ENCODE measurements at places on chromosomes 4 and X.
A peak's percentile ranks its signal among the peaks of the same experiment; 100 is the strongest.

- no peak for DNase-seq
Measured at GRCh38 chrX:25519258-25519657, 503.5 kb upstream of the ARX start.

DNA sequence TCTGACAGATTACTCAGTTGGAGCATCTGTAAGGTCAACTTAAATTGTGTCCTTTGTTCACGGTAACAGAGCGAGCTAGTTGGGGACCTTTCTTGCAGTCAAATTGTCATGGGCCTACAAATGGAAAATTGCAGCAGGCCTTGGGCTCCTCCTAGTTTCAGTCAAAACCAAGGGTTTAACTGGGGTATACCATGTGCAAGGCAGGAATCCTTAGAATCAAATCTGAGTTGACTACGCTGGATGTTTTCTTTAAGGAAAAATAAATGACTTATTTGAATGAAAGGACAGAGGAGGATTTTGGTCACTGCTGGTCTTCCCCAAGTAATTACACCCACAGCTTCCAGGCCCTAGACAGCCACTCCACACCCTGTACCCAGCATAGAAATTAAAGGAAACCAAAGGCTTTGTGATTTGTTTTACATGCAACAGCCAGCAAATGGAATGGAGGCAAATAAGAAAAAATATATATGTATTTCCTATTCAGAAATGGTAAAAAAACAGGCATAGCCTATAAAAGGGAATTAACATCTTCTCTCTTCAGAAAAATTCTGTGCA is 307.1 kb downstream of the LDB2 start:
- no peak for DNase-seq

- DNase-seq, result no peak
Measured at GRCh38 chr4:99572527-99573240, 1.9 kb upstream of the MTTP start.

- DNase-seq, result no peak
Measured at GRCh38 chr4:68520985-68521384, 55.1 kb downstream of the UGT2B17 start.

DNA sequence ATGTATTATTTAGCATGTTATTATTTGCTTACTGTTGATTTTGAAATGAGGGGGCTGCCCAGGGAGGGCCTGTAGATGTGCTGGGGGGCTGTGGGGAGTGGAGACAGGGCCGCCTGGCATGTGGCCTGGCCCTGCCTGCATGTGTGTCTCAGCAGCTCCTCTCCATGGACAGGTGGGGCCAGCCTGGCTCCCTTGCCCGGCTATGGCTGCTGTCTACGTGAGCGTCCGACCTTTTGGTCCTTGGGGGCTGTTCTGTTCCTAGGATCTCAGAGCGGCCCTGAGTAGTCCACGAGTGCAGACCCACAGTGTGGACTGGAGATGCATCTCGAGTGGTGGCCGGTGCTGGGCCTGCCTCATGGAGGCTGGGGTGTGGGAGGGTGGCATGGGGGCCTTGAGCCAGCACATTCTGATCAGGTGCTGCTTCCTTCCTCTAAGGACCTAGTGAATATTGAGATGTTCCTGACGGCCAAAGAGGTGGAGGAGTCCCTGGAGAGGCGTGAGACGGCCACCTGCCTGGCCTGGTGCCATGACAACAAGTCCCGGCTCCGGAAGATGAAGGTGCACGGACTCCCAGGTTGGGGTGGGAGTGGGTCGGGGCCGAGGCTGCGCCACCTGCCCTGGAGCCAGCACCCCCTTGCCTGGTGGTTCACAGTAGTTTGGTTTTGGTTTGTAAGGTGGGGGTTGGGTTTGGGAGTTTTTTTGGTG is 24.9 kb upstream of the UVSSA start:
- DNase-seq, result no peak

DNA sequence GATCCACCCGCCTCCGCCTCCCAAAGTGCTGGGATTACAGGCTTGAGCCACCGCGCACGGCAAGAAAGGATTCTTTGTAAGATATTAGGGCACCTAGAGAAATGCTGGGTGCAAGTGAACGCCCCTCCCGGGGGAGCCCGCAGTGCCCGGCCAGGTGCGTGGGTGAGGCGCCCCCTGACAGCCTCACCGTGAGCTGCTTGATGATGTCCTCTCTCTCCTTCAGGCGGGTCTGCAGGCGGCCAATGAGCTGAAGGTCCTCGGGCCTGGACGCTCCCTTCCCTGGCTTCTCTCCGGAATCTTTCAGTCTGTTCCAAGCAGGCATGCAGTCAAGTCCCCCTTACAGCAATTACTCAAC is 21.9 kb downstream of the MED28 start:
- no peak for DNase-seq

- DNase-seq, result no peak
Measured at GRCh38 chrX:87516717-87517121, 883 bp upstream of the KLHL4 start.

- DNase-seq, result no peak
Measured at GRCh38 chr4:128416921-128417320, 129.3 kb upstream of the PGRMC2 start.

DNA sequence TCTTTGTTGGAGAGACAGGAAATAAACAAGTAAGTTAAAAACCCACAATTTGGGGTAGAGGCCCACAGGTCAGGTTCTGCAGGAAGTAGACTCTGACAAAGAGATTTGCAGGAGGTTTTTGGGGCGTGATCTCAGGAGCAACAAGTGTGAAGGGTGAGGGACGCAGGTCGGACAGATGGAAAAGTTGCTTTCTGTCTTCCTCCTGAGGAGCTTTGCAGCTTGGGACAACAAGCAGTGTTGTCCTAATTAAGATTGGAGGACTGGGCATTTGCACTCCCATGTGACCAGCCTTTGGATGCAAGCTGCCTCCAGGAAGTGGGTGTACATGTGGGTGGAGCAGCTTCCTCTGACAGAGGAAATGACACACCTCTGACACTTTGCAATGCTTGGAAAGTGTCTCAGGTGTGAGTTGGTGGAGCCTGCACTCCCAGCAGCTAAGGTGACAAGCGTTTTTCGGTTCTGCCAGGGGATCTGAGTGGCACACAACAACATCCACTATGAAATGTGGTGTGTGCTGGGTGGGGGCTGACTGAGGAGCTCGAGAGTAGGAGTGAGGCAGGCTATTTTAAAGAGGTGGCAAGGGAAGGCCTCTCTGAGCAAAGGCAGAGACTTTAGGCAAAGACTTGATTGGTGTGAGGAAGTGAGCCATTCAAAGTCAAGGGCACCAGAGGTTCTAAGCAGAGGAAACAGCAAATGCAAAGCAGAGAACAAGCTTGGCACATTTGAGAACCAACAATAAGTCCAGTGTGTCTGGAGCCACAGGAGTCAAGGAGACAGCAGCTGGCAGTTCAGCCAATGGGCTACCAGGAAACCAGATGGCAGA is 339.8 kb upstream of the GATB start:
- peak; percentile 56 for DNase-seq

- DNase-seq, result no peak
Measured at GRCh38 chr4:47498899-47499298, 13.8 kb downstream of the ATP10D start.

- no peak for DNase-seq
Measured at GRCh38 chrX:123190096-123190495, 6.0 kb downstream of the GRIA3 start.

GRCh38 chrX:150363561-150364346 is 637 bp downstream of the MAMLD1 start:
- DNase-seq, result no peak

GRCh38 chr4:33407496-33407895 is 2687.3 kb downstream of the PCDH7 start:
- DNase-seq, result no peak

- no peak for DNase-seq
Measured at GRCh38 chrX:489820-490219, 103.1 kb upstream of the PPP2R3B start.

DNA sequence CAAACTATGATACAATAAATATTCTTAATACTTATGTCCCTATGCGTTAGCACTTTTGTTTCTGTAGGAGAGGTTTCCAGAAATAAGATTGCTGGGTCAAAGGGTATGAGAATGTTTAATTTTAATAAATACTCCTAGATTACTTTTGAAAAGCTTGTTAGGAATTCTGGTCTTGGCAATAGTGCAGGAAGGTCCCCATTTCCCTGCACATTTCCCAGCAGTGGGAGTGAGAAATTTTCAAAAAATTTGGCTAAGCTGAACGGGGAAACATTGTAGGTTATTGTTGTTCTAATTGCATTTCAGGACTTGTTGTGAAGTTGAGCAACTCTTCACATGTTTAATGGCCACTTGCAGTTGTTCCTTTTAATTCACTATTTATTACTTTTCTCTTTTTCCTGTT is 27.1 kb downstream of the IGFBP7 start:
- no peak for DNase-seq

DNA sequence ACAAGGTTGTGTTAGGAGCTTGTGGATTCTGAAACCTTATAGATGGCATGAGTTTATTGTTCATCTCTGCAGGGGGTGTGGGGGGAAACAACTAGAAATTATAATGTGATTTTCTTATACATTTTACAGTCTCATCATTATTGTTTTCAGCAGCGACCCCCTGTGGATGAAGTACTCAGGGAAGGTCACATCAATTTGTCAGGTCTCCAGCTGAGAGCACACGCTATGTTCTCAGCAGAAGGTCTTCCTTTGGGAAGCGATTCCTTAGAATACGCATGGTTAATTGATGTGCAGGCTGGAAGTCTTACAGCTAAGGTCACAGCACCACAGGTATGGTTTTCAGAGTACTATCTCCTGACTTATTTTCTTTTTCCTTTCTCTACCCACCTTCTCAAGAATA is 72.2 kb downstream of the BLTP1 start:
- DNase-seq, result no peak

- DNase-seq, result no peak
Measured at GRCh38 chrX:53715346-53715924, 28.9 kb upstream of the HUWE1 start.

DNA sequence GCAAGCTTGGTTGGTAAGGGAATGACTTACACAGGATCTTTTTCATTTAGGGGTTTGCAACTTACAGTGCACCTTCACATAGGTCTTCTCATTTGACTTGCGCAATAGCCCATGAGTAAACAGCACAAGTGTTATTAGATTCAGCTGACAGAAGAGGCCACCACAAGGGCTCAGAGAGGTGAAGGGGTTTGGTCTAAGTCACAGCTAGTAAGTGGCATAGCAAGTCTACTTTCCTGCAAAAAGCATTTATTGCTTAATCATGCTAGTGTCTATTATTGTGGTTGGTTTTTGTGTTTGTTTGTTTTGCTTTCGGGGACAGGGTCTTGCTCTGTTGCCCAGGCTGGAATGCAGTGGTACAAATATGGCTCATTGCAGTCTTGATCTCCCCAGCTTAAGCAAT is 83.3 kb downstream of the SPRY1 start:
- no peak for DNase-seq

DNA sequence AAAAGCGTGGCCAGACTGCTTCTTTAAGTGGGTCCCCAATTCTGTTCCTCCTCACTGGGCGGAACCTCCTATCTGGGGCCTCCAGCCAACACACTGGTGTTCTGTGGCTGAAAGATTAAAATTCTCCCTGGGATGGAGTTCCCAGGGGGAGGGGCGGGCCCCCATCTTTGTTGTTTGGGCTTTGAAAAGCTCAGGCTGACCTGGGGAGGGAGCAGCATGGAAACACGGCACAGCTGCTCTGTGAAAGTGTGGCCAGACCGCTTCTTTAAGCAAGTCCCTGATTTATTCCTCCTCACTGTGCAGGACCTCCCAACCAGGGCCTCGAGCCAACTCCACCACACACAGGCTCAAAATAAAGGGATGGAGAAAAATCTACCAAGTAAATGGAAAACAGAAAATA is 219.5 kb downstream of the TMEM47 start:
- no peak for DNase-seq

DNA sequence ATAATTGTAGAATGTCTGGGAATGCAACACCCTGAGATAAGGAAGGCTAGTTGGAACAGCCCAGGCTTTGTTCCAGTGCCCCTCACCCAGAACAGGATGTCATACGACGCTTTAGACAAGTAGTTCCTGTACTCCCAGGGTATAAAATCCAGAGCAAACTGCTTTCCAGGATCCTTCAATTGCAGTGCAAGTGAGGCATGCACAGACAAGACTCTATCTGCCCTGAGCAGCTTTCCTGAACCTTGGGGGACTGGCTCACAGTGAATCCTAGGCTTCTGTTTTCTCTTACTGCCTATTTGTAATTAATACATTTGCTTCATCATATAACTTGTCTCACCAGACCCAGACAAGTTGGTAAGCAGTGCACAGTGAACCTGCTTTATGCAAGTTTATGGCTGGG is 48.4 kb upstream of the IL9R start:
- no peak for DNase-seq

GRCh38 chr4:149711593-149712365 is 103.9 kb downstream of the IQCM start:
- no peak for DNase-seq

- no peak for DNase-seq
Measured at GRCh38 chr4:109803924-109804571, 2.2 kb upstream of the CFI start.

DNA sequence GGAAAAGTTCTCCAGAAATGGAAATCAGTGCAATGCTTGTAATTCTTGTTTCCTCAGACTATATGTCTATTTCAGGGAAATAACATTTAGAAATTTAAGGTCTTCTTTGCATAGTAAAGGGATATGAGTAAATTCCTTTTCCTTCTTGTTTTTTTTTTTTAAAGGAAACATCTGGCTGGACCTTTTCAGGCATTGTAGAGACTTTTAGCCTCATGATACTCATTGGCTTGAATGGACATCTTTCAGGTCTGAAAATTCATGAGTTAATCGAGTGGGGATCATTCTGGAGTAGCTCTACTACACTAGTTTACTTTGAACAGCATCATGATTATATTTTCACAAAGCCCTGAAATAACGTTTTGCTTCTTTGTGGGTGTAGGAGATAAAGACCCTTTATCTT is 88.6 kb upstream of the CBLL2 start:
- DNase-seq, result no peak

DNA sequence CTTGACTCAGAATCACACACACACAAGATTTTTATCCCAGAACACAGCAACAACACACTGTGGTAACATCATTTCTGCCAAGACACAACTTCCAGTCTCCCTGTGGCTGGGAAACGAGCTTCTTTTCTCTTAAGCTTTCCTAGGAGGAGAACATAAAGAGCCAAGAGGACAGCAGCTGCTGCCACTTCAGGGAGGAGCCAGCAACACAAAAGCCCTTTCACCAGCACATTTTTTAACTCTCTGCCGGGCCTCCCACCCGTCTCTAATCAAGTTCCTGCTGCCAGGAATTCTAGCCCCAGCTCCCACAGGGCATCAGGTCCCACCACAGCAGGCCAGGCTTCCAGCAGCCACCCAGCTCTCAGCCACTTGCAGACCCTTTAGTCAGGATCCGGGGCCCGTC is 22.4 kb downstream of the FAT1 start:
- DNase-seq, result no peak

GRCh38 chrX:22652596-22652995 is 347.2 kb upstream of the DDX53 start:
- no peak for DNase-seq

- DNase-seq, result no peak
Measured at GRCh38 chr4:85717847-85718246, 242.9 kb downstream of the ARHGAP24 start.

- DNase-seq, result no peak
Measured at GRCh38 chr4:173436149-173436579, 37.2 kb upstream of the SCRG1 start.

GRCh38 chrX:11553594-11553993 is 112.1 kb downstream of the ARHGAP6 start:
- DNase-seq, result no peak
